ENCODE measurements at places on chromosomes 6 and 20. TPM values are rescaled to one million over a fixed set of nuclear protein-coding genes. Genes with fewer than 3 reads are reported as not detected.

GRCh38 chr20:25254986-25255680 is 7.2 kb downstream of the PYGB start:
- no peak for DNase-seq

- no peak for DNase-seq
Observed at GRCh38 chr20:3606021-3606420, 57.2 kb downstream of the GFRA4 start.

DNA sequence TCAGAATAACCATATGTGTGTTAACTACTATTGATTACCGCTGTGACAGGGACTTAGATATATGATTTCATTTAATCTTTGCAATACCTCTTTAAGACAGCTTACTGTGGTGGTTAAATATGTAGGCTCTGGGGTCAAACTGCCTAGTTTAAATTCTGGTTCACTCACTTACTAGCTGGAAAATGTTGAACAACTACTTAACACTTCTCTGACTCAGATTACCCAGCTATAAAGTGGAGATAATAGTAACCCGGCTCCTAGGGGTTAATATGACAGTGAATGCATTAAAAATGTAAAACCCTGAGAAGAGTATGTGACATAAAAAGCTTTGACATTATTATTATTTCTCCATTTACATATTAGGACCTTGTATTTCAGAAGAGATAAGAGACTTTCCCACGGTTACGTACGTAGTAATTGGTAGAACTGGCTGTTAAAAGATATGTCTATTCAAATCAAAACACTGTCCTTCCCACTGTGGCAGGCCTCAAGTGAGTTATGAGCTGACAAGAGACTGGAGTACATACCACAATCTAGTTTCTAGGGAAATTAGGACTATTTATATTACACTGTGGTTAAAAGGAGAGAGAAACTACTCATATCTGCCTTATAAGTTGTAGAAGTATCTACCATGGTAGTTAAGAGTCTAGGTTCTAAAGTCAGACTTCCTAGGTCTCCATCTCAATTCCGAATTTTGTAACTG is 4.4 kb upstream of the PLCB1 start:
- no peak for DNase-seq

DNA sequence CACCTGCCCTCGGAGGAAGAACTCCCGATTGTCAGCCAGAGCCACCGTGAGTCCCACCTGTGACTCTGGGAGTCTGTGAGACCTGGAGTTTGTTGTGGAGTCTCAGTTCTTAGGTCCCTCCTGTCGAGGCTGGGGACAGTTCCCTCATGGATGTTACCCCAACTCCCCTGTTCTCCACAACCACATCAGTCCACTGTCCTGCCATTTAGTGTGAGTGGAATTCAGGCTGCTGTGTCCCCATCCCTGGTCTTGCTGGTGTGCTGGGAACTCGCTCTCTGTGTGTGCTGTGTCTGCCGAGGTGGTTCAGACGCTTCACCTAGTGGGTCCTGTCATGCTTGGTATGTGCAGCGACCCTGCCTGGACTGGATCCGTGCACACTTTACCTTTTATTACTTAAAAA is 163.2 kb downstream of the DTNBP1 start:
- DNase-seq: no peak

DNA sequence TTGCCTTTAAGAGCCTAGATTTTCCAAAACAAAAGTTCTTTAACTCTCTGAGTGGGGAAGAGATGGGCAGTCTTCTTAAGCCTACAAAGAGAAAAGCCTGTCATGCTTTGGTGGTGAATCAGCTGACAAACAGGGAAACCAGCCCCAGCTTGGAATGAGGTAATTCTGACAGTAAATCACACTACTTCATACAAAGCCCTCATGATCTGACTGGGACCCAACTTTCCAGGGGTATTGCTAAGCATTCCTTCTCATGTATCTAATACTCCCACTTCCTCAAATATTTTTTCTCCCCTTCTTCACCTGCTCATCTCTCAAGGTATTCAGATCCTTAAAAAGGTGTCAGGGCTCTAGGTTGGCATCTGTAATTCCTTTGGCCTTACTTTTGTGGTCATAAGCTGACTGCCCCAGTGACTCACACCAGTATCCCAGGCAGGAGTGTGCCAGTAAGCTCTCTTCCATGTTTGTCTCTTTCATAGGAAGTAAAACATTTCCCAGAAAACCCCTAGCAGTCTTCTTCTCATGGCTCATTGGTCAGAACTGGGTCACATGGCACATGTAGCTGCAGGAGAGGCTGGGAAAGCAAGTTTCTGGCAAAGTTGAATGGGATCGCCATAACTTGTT is 15.0 kb upstream of the TBC1D22B start:
- DNase-seq: no peak

Gene NRSN1
- not detected for total RNA-seq

Gene HNF4A
- 51.7 TPM for total RNA-seq

Gene GRM1
- 0.05 TPM for total RNA-seq

Gene ADAM33
- 0.70 TPM for total RNA-seq

Gene ZNF335
- 9.1 TPM for total RNA-seq
